Keratinocyte (primary cell): ENCODE measurements at places on chromosomes 2 and 18. TPM values are rescaled to one million over a fixed set of nuclear protein-coding genes. Genes with fewer than 3 reads are reported as not detected.

ANKRD30BL gene
- polyA plus RNA-seq, result not detected in 3 replicates

ALPP gene
- polyA plus RNA-seq, result not detected in 3 replicates

DIS3L2 gene
- polyA plus RNA-seq, result 8.5 to 11.9 TPM (median 8.6 TPM) in 3 replicates

USP37 gene
- polyA plus RNA-seq, result 2.2 to 4.2 TPM (median 2.7 TPM) in 3 replicates

STEAP3 gene
- polyA plus RNA-seq, result 15.5 to 29.7 TPM (median 19.9 TPM) in 3 replicates

CCDC141 gene
- polyA plus RNA-seq, result not detected in 3 replicates

BOLL gene
- polyA plus RNA-seq, result not detected in 3 replicates

G6PC2 gene
- polyA plus RNA-seq, result not detected in 3 replicates

DNA sequence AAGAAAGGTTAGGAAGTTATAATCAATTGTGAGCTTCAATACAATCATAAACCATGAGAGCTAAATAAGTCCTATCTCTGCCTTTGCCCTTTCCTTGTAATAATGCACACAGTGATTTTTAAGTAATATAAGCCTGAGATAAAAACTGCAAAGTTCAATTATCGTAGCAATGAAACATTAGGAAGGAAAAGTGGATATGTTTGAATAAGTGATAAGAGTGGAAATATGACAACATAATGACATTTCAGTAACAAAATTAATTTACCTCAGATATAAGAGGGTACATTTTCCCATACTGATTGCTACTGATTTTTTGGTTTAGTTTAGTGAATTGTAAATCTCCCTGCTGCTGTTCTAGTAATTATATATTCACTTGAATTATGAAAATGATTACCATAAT lies 164.2 kb upstream of the FANCL start:
- no peak for DNase-seq

DNA sequence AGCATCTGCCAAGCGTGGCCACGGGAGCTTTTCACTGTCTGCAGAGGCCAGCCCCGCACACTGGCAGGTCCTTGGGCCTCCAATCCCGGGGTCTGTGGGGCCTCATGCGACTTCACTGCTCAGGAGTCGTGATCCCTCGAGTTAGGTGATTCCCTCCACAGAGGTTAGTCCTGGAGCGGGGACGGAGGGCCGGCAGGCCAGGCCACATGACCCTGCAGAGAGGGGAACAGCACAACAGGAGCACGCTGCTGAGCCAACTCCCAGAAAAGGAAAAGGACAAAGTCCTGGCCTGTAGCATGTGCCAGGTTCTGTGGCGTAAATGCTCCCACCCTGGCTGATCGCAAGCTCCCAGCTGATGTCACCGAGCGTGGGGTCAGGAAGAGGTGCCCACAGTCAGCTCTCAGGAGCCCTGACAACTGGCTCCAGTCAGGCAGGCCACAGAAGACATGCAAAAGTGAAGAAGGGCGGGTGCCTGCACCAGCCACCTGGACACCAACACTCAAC lies 15.3 kb upstream of the PRLH start:
- DNase-seq, result no peak

GRCh38 chr18:78979056-78979729 lies 425 bp upstream of the SALL3 start:
- DNase-seq, result no peak

- DNase-seq, result no peak
Observed at GRCh38 chr18:30192216-30192615, 850.3 kb downstream of the DSC3 start.

- no peak for DNase-seq
Observed at GRCh38 chr2:19525313-19525712, 166.9 kb upstream of the OSR1 start.

DNA sequence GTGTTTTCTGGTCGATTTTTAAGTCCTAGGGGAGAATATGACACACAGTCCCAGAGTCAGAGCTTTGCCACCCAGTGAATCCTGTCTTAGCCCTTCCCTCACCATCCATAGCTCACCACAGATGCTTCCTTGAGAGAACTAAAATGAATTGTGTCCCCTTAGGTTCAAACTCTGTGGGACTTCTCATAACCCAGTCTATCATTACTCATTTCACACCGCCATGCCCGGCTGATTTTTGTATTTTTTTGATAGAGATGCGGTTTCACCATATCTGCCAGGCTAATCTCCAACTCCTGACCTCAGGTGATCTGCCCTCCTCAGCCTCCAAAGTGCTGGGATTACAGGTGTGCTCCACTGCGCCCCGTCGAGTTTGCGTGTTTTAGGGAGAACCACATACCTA lies 66.8 kb downstream of the REL start:
- DNase-seq, result no peak

DNA sequence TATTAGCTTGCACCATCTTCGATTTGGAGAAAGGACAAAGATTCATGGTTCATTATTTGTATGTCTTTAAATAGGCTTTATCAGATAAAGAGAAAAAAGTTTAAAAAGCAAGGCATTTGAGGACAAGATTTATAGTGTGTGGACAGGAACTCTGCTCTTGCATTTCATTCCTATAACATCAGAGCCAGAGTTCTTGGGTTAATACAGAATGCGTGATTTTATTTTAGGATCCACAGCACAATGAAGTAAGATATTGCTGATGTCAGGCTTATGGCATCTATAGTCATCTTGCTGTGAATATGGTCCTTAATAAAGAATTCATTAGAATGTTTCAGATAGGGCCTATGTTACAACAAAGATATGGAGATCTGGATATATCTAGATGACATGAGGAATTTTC lies 19.7 kb downstream of the RASGRP3 start:
- no peak for DNase-seq

DNA sequence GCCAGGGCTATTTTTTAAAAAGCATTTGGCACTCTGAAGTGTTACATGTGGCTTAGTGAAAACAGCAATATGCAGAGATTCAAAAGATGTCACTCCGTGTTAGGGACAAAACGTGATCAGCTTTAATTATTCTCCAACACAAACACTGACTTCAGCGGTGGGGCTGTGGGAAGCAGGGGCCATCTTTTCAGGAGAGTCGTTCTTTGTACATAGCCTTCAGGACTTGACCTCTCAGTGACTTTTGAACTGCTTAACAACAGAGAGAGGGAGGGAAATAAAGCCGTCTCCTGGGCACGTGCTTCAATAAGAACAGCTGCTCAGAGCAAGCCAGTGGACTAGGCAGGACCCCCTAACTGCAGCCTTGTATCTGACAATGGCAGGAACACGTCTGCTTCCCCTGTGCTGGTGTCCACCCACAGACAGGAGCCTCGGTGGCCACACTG lies 95.0 kb upstream of the HDAC4 start:
- no peak for DNase-seq

- no peak for DNase-seq
Observed at GRCh38 chr2:44441200-44441599, 79.5 kb downstream of the CAMKMT start.

DNA sequence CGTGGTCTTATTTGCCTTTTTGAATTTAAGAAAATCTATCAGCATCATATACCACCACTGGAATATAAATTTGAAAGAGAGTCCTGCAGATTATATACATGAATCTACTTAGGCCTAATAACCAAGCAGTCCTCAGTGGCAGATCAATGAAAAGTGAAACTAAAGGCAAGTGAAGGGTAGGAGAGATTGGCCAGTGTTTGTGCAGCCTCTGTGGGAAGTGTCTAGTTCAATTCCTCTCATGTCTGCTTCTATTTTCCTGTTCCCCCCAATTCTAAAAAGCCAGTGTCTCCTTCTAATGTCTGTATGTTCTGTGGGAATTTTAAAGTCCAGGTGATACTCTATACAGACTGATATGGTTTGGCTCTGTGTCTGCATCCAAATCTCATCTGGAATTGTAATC lies 61.9 kb downstream of the FN1 start:
- DNase-seq, result no peak
